Pericardium fibroblast (primary cell): ENCODE measurements at places on chromosomes 1 and 21. TPM values are rescaled to one million over a fixed set of nuclear protein-coding genes. Genes with fewer than 3 reads are reported as not detected.

C1QA gene
- not detected in 2 replicates for total RNA-seq

S100A14 gene
- not detected in 2 replicates for total RNA-seq

PLEKHG5 gene
- 4.1 and 8.0 TPM in 2 replicates for total RNA-seq

C1QB gene
- total RNA-seq, result not detected in 2 replicates

PRAMEF7 gene
- total RNA-seq, result not detected in 2 replicates

SPRR3 gene
- total RNA-seq, result not detected in 2 replicates

CLCA1 gene
- total RNA-seq, result not detected in 2 replicates

NIBAN1 gene
- 13.3 and 42.6 TPM in 2 replicates for total RNA-seq

HSPA6 gene
- 0.09 and 0.35 TPM in 2 replicates for total RNA-seq

HHIPL2 gene
- total RNA-seq, result under 0.01 TPM in 1 of 2 replicates, not detected in the other

PYHIN1 gene
- not detected in 2 replicates for total RNA-seq

MMP23B gene
- total RNA-seq, result 117 and 174 TPM in 2 replicates

SGIP1 gene
- total RNA-seq, result under 0.01 and 0.68 TPM in 2 replicates

SV2A gene
- 5.8 and 7.5 TPM in 2 replicates for total RNA-seq

CFHR4 gene
- total RNA-seq, result not detected in 2 replicates

OR2T10 gene
- not detected in 2 replicates for total RNA-seq

TMEM240 gene
- 4.1 and 6.1 TPM in 2 replicates for total RNA-seq

CTSK gene
- total RNA-seq, result 31.5 and 94.4 TPM in 2 replicates

ADAMTS1 gene
- 73.5 and 154 TPM in 2 replicates for total RNA-seq

NDC1 gene
- total RNA-seq, result 6.8 and 9.2 TPM in 2 replicates

MYOM3 gene
- total RNA-seq, result 0.12 and 0.60 TPM in 2 replicates

SOX13 gene
- 12.7 and 15.9 TPM in 2 replicates for total RNA-seq

NBPF4 gene
- total RNA-seq, result not detected in 2 replicates

TRAPPC10 gene
- total RNA-seq, result 11.7 and 13.2 TPM in 2 replicates

SYT14 gene
- 0.26 and 0.35 TPM in 2 replicates for total RNA-seq

HTR6 gene
- total RNA-seq, result not detected in 2 replicates

ARTN gene
- not detected in 2 replicates for total RNA-seq

ATP1A4 gene
- total RNA-seq, result not detected in 2 replicates

MTHFR gene
- 19.0 and 20.1 TPM in 2 replicates for total RNA-seq

GRHL3 gene
- total RNA-seq, result not detected in 2 replicates

RAP1GAP gene
- total RNA-seq, result 0.82 TPM in 1 of 2 replicates, not detected in the other

HRNR gene
- not detected in 2 replicates for total RNA-seq

RAD54L gene
- total RNA-seq, result 0.26 and 0.35 TPM in 2 replicates

FAM72C gene
- 0.09 and 0.23 TPM in 2 replicates for total RNA-seq

FMO3 gene
- 1.2 and 3.3 TPM in 2 replicates for total RNA-seq

DEGS1 gene
- 90.2 and 124 TPM in 2 replicates for total RNA-seq

OR2L3 gene
- not detected in 2 replicates for total RNA-seq

FCRL5 gene
- not detected in 2 replicates for total RNA-seq

DIO1 gene
- not detected in 2 replicates for total RNA-seq

DIRAS3 gene
- 1.6 and 4.0 TPM in 2 replicates for total RNA-seq

KRTAP20-3 gene
- total RNA-seq, result not detected in 2 replicates

JAM2 gene
- total RNA-seq, result 0.82 and 0.94 TPM in 2 replicates

GJA5 gene
- total RNA-seq, result not detected in 2 replicates

RGS7 gene
- not detected in 2 replicates for total RNA-seq

SAMD13 gene
- total RNA-seq, result 1.2 and 1.8 TPM in 2 replicates

SLC50A1 gene
- total RNA-seq, result 34.8 and 37.5 TPM in 2 replicates

ARHGAP29 gene
- 27.7 and 54.5 TPM in 2 replicates for total RNA-seq
